Esophagus muscularis mucosa (tissue), 4 donors: ENCODE measurements at places on chromosomes 11 and 22. TPM values are rescaled to one million over a fixed set of nuclear protein-coding genes. Genes with fewer than 3 reads are reported as not detected.

DNA sequence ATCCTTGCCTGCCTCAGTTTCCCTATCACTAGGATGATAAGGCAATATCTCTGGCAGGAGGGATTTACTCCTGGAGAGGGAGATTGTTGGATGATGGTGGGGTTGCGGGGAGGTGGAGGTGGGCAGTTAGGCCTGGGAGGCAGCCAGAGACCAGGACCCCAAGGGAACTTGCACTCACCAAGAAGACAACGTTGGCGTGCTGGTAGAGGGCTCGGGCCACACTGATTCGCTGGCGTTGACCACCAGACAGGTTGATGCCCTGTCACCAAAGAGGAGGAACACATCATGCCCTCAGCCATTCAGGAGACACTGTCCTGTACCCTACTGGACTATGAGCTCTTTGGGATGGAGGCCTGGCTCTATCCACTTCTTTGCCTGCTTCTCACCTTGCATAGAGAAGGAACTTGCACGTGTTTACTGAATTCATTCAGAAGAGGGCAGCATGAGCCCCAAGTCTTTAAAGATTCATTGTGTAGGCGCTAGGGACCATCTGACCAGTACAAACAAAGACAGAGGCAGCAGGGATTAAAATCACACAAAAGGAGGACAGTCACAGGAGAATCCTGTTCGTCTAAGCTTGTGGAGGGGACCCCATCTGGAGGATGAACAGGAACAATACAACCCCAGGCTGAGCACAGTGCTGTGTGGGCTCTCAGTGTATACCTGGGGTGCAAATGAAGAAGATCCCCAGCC, 24.2 kb upstream of the KCNJ11 start:
- DNase-seq, result no peak

DNA sequence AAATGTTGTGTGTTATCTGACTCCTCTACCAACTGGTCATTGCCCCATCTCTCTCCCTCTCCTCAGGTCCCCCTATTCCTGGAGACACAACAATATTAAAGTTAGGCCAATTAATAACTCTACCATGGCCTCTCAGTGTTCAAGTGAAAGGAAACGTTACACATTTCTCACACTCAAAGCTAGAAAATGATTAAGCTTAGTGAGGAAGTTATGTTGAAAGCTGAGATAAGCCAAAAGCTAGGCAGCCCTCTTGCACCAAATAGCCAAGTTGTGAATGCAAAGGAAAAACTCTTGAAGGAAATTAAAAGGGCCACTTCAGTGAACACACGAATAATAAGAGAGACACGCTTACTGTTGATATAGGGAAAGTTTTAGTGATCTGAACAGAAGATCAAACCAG, 6.9 kb downstream of the DLG2 start:
- DNase-seq, result no peak

DNA sequence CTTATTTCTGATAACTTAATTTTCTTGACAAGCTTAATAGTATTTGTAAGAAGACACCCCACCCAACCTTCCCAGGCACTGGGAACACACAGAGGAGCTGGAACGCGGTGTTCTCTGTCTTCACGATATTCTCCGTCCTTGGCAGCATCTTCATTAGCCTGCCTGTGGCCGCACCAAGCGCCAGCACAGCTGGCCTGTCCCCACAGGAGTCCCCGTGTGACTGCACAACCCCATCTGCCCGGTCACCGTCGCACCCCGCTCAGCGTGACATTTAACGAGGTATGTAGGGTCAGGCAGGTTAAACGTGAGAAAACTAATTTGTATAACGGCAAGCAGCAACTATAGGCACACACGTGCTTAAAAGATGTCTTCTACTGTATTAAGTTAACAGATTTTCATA, 293.3 kb downstream of the BRD1 start:
- DNase-seq, result no peak

The SUSD2 gene
- 3.3 TPM for total RNA-seq

DNA sequence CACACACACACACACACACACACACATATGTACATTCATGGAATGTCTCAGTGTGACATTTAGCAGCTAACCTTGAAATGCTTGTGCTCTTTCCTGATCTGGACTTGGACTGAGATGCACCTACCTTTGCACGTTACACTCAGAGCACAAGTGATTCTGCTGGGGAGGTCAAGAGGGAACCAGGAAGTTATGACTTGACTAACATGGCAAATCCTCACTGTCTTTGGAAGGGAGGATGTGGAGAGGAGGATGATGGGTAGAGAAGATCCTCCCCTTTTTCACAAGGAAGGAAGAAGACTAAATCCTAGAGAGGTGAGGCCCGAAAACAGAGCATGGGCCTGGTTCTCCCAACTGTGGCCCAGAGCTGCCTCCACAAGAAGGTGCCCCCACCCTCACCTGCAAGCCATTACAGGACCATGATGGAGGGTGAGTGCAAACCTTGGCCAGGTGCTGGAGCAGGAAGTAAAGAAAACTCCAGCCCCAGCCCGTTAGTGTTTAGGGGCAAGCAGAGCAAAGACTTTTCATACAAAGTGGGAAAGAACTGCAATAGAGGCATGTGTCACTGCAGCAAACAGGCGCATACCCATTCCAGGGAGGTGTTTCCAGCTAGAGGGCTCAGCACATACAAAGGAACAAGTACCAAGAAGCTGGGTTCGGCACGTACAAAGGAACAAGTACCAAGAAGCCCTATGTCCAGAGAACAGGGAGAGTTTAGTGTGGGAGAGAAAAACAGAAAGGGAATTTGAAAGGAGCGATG, 26.4 kb downstream of the SCN4B start:
- no peak for DNase-seq

GRCh38 chr11:20088397-20089225, 71.7 kb downstream of the DBX1 start:
- DNase-seq, result no peak

GRCh38 chr22:24146791-24147353, 34.4 kb upstream of the SUSD2 start:
- DNase-seq, result no peak

DNA sequence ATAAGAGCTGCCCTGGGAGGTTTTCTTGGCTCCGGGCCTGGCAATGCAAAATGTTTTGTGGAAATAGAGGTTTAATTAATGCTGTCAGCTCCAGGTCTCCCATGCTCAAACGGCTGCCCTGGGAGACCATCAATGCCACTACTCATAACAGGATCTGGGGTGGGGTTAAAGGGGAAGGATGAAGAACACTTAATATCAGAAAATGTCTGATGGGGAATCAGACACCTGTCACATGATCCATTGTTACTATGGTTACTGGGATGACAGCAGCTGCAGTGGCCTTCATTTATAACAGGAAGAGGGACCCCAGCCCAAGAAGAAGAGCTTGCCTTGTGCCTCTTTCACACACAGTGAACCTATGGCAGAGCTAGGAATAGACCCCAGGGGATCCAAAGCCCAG, 2.2 kb upstream of the SYT13 start:
- no peak for DNase-seq

DNA sequence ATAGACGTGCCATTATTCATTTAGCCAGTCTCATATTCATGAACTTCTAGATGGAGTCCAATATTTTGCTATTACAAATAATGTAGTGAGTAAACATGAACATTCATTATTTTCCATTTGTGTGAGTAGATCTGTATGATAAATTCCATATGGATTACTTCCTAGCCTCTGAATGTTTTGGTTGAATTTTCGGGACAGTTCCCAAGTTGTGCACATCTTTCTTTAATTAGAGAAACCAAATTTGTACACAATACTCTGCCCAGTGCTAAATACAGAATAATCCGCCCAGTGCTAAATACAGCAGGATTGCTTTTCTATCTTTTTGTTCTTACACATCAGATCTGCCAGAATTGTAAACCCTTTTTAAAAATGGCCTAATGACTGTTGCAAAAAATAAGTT, 17.1 kb upstream of the APLP2 start:
- no peak for DNase-seq

- no peak for DNase-seq
Observed at GRCh38 chr11:61901397-61901796, 10.1 kb upstream of the FADS3 start.

- DNase-seq, result peak; percentile 93
Observed at GRCh38 chr22:50190182-50190940, 4.6 kb downstream of the TRABD start.

- DNase-seq, result no peak
Observed at GRCh38 chr11:97996762-97997161, 1024.0 kb upstream of the CNTN5 start.

- DNase-seq, result no peak
Observed at GRCh38 chr11:8566613-8567210, 27.3 kb downstream of the STK33 start.

DNA sequence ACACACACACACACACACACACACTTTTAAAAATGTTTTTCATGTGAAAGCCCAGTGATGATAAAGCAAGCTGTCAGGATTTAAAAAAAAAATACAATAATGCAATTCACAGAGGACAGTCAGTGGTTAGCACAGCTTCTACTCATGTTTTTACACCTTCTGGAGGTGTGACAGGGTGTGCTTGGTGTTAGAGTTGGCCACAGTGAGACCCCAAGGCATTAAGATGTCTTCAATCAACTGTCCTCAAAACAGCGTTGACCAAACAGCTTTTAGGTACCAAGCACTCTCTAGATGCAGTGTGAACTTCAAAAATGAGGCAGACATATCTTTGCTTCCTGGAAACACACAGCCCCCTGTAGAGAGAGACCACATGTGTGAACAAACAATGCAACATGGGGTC, 166.4 kb upstream of the TBCEL start:
- no peak for DNase-seq

DNA sequence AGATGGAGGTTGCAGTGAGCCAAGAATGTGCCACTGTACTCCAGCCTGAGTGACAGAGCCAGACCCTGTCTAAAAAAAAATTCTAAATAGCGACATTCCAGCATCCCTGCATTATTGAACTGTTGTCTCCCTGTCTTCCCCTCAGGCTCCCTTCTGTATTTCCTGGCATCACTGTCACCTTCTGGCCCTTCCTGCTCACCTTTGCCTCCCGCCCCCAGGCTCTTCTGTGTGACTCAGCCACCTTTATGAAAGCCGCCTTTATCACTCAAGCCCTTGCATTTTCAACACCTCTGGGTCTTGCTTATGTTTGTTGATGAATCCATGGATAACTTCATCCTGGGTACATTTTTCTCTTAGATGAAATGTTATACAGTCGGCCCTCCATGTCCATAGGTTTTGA, 21.1 kb downstream of the UBASH3B start:
- no peak for DNase-seq

The JAML gene
- 1.2 TPM for total RNA-seq

The RNF214 gene
- 21.5 TPM for total RNA-seq

GRCh38 chr11:109425554-109425953, 3.6 kb downstream of the C11orf87 start:
- no peak for DNase-seq

The RAB3IL1 gene
- 31.5 TPM for total RNA-seq

DNA sequence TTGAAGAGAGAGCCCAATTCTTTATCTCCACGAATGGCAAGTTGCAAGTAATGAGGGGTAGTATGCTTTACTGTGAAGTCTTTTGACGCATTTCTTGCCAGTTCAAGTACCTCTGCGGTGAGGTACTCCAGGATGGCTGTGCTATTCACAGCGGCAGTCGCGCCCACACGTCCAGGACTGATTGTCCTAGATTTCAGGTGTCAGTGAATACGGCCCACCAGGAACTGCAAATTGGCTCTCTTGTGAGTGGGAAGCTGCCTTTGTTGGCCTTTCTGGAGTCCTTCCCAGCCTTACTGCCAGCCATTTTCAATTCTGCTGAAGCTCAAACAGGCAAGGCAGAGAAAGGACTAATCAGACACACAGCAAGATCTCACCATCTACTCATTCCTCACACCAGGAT, 8.5 kb downstream of the PPFIA1 start:
- DNase-seq, result no peak

DNA sequence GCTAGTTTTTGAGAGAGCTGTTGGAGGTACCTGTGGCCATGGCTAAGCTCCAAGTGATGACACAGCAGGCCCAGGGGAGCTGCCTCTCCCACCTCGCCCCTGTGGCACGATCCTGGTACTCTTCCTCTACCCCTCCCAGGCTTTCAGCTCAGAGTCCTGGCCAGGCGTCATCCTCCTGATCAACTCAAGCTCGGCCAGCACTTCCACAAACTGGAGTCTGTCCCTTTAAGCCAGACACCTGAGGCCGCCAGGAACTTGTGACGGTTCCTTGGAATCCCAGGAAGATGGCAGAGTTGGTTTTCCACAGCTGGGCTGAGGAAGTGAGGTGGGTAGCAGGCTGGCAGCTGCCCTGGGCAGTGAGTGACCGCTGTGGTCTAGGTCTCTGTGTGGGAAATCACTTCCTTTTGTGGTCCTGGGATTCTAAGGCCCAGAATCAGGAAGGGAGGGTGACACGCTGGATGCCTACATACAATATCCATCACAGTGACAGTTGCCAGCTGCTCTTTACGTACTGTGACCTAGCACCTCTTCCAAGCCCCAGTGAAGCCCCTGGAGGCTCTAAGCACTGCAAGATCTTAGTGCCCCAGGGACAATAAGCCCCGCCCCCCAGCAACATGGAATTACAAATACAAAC, 3.2 kb upstream of the CST6 start:
- DNase-seq, result no peak

The INTS4 gene
- total RNA-seq, result 14.7 TPM

GRCh38 chr11:73243093-73243485, 25.0 kb downstream of the P2RY2 start:
- no peak for DNase-seq

DNA sequence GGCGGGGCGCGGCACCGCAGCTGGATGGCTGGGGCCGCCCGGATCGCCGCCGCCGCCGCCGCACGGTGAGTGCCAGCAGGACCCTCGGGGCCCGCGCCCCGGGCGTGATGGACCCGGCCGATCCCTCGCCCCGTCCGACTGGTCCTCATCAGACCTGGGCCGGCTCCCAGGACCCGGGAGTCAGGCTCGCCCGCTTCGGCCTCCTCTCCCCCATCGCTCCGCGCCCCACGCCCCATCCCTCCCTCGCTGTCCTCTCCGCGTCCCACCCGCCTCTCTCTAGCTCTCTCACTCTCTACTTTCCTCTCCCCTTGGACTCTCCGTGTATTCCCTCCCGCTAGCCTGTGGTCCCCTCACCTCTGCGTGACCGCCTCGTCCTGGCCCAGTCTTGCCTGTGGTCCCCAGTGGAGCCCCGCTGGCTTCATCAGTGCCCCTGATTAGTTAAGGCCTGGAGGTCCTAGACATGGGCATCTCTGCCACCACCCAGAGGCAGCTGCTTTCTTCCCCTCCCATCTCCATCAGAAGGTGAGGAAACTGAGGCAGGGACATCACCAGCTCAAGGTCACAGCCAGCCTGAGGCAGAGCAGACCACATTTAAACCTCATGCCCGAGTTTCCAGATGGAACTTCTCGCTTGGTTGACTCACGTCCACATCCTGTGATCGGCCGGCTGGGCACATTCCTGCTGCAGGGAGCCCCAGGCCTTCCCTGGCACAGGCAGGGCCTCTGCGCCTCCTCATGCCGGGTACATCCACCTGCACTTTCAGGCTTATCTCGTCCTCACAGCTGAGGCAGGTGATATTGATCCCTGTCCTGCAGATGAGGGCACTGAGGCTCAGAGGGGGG, 429 bp downstream of the SLC39A13 start:
- DNase-seq, result no peak

- no peak for DNase-seq
Observed at GRCh38 chr11:41245704-41246398, 213.6 kb downstream of the LRRC4C start.

DNA sequence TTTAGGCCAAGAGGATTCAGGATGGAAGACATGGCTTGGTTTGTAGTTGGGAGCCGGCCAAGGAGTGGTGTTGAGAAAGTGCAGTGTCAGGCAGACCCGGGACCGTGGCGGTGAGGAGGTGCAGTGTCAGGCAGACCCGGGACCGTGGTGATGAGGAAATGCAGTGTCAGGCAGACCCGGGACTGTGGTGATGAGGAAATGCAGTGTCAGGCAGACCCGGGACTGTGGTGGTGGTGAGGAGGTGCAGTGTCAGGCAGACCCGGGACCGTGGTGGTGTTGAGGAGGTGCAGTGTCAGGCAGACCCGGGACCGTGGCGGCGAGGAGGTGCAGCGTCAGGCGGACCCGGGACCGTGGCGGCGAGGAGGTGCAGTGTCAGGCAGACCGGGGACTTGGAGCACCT, 59.7 kb downstream of the LRP5 start:
- DNase-seq, result no peak
